ENCODE measurements at places on chromosomes 6 and 20.

DNA sequence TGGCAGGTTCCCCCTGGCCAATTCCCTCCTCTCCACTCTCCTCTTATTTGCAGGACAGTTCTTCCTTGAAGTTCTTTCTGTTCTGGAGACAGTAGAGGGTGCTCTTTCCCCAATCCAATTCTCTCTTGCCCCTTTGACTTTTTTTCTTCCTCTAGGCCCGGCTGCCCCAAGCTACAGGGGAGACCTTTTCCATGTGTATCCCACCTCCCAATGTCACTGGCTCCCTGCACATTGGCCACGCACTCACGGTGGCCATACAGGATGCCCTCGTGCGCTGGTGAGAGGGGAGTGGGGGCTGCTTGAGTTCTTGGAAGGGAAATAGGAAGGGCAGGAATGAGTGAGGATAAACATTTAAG is 1.5 kb downstream of the VARS2 start:
- DNase-seq: peak; percentile 28

DNA sequence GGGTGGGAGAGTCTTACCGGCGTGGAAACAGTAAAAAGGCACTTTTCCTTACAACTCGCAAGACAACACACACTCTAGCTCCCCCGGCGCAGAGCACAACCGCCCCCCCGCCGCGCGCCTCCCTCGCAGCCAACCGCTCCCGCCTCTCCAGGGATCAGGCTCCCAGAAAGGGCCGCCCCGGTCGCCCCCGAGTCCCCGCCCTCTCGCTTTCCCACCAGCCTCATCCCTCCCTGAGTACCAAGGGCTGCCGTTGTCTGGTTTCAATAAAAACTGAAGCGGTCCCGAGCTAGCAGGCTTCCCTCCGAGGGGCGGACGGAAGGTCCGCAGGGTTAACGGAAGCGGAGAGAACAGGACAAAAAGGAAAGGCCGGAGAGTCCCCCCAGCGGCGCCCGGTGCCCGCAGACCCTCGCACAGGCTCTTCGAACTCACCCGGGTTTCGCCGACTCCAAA is 804 bp downstream of the ELOVL5 start:
- DNase-seq: no peak

DNA sequence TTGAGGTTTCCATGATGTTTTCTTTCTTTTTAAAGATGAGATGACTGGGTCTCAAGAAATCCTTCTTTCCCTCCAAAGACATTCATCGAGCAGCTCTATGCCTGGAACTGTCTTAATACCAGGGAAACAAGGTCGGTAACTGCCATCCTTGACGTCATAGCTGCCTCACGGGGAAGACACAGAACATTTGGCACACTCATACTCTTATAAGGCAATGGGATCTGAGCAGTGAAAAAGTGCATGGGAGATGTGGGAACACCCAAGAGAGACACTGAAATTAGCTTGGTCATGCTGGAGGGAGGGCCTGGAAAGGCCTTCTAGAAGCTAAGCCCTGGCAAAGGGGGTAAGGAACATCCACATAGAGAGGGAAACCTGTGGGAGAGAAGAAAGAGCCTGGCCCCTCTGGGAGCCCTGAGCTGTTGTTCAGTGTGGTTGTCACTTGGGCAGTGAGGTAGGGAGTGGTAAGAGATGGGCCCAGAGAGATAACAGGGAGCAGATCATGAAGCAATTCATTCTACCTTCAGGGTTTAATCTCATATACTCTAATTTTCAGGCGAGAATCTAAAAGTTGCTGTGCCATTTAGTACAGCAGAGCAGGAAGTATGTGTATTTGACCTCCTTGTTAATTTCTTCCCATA is 30.8 kb downstream of the CLIC5 start:
- no peak for DNase-seq

- DNase-seq: no peak
These were observed 414.3 kb downstream of the SAMD5 start for GRCh38 chr6:147922799-147923198.

- no peak for DNase-seq
These were observed 67.0 kb downstream of the DLGAP4 start for GRCh38 chr20:36373089-36373488.

GRCh38 chr6:118511930-118512715 is 36.0 kb upstream of the PLN start:
- no peak for DNase-seq

DNA sequence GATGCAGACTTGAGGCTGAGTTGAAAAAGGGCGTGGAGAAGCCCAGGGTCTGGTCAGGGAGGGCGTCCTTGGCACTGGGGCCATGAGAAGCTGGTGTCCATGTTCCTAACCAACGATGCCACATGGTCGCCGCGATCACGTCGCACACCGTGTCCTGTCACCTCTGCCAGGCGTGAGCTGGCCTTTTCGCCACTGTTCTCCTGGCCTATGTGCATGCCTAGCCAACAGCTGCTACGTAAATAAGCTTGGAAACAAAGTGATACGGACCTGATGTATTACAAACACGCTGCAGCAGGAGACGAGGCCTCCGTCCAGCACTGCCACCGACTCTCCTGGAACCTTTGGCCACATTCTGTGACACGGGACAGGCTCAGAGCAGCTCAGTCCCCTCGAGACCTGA is 22.0 kb upstream of the KIF25 start:
- no peak for DNase-seq

DNA sequence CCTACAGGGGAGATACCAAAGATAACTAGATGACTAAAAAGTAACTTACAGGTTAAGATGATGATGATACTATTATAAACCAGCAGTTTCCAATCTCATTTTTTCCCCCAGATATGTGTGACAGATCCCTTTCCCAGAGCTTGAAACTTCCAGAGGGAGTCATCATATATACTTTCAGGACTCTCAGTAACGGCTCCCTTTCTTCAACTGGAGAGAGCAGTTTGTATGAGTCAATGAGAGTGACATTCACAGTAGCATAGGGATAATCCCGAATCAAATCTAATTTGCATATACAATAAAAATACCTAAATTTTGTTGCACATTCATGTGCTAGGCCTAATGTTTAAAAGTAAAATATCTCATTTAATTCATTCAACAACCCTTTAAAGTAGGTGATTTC is 29.7 kb downstream of the IGF2R start:
- no peak for DNase-seq

DNA sequence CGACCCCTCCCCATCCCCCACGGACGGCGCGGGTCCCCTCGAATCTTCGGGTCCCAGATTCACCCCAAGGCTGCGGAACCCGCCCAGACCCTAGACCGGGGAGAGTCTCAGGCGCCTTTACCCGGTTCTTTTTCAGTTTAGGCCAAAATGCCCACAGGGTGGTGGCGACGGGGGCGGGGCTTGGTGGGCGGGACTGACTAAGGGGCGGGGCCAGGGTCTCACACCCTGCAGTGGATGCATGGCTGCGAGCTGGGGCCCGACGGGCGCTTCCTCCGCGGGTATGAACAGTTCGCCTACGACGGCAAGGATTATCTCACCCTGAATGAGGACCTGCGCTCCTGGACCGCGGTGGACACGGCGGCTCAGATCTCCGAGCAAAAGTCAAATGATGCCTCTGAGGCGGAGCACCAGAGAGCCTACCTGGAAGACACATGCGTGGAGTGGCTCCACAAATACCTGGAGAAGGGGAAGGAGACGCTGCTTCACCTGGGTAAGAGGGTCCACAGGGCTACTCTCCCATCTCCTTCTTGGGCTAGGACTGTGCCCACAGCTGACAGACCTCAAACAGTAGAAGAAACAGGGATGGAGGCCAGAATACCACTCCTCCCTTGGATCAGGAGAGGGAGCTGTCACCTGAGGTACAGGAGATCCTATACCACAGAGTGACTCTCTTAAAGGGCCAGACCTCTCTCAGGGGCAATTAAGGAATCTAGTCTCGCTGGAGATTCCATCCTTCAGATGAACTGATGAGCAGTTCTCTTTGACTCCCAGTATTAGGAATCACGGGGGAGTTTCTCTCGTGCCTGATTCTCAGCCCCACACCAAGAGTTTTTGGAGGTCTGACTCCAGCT is 942 bp downstream of the HLA-E start:
- no peak for DNase-seq

DNA sequence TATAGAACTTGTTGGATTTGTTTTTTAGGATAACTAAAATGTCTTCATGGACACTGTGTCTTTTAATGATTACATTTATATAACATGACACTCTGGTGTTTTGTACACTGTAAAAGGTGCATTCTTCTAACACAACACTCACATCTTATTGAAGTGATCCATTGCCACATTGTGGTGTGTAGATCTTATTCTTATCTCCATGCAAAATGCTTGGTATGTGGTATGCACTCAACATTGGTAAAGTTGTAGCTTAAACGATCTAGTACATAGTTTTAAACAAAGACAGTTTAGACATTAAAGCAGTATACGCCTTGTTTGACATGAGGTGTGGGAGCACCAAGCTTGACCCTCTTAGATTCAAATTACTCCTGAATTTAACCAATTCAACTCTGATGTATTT is 84.7 kb downstream of the SASH1 start:
- DNase-seq: no peak

DNA sequence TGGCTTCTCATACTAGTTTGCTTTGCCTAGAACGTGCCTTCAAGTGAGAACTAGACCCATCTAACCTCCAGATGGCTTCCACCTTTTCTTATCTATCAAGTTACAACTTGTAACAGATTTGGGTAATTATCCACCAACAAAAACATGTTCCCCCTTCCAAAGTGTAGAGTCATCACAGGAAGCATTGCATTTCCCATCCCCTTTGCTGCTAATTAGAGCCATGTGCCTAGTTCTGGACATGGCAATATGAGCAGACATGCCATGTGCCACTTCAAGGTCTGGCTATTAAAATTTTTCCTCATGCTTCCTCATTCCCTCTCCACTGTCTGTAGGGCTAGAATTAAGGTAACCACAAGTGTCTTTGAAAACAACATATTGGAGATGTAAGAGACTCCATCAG is 814.4 kb downstream of the TENT5A start:
- DNase-seq: no peak

- no peak for DNase-seq
These were observed 4.3 kb upstream of the IL20RA start for GRCh38 chr6:137049095-137049494.

GRCh38 chr20:47164140-47164539 is 192.4 kb downstream of the ZMYND8 start:
- no peak for DNase-seq

DNA sequence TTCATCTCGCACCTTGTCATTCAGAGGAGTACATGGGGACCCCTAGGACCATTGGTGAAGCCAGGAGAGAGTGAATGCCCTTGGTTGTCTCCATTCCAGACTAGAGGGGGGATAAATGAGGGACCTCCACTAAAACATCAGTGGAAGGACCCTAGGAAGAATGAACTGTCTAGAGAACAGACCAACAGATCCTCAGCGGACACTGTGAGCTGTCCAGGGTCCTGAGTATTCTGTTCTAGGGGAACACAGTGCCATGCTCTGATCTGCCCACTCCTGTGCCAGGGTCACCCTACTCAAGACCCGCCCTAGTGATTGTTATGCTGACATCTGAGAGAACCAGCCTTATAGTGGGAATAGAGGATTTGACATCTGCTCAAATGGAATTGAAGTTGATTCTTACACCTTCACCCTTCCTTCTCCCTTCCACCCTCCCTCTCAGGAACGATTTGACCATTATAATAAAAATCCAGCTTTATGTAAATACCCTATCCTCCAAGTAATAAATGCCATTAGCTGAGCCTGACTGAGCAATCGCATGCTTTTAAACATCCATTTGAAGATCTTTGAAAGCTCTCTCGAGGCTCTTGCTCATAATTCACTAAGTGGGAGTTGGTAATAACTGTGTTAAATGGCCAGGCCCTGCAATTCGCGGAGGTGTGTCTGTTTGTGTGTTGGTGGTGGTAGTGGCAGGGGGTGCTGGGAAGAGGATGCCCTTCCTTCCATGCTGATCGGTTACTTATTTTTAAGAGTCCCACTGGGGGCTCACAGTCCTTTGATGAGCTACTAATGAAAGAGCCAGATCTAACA is 43.6 kb upstream of the SLC32A1 start:
- DNase-seq: no peak

DNA sequence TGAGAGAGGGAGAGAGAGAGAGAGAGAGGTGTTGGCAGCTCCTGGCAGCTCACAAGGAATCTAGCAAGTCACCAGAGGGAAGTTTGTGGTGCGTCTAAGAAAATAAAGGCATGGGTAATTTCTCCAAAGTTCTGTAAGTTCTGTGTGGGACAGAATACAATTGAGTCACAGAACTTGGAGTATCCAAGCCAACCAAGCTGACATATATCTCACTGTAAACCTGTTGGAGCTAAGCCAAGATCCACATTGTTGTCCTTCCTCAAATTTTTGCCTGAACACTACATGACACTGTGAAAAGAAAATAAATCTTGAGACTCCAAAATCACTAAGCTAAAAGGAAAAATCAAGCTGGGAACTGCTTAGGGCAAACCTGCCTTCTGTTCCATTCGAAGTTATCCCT is 436.7 kb downstream of the MEI4 start:
- no peak for DNase-seq

DNA sequence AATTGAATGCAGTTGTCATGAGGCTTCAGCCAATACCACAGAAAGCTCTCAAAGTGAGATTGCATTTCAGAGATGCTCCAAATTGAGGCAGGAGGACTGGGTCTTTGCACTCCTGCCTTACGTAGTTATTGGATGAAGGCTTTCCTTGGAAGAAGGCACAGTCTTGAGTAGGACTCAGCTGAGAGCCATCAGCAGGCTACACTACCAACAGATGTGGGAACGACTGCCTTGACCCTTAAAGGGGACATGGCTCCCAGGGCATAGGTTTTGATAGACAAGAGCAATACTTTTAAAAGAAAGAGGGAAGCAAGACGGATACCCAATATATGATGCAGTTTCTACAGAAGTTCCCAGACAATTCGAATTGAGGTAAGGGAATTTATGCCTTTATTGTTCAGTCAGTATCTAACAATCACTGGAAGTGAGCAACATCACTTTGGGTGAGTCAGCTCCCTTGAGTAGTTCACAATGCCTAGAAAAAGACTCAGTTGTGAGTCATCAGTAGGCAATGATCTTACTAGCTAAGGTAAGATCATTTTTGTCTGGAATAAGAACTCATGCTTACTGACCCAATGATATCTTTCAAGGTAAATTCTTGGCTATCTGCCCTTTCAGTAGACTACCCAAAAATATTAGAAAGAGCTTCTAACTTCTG is 390.8 kb downstream of the GJA1 start:
- peak; percentile 96 for DNase-seq

DNA sequence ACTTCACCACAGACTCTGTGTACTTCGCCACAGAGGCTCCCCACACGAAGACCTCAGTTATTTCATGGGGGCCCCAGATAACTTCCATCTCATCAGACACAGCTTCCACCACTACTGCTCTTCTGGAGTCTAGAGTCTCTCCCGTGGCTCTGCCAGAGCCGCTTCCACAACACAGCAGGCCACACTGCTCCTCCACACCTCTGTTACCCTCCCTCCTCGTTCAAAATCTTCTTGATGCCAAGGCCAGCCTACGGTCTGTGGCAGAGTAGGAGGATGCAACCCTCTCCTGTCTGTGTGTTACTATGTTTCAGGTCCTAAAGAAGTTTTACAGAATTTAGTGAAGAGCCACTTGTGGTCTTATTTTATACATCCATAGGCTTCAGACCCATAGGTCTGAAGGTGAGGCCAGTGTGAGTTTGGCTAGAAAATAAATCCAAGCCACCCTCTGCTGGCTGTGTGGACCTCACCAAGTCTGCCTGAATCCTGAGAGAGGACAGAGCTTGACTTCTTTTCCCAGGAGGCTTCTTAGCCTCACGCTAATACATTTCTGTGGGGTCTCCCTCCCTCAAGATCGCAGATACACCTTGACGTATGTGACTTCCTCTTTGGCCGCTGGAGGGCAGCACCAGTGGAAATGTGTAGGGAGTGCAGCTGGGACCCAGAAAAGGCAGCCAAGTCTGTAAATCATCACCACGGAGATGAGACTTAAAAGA is 197.7 kb downstream of the FAXC start:
- peak; percentile 14 for DNase-seq

All from kidney epithelial cell (primary cell).